ENCODE measurements at places on chromosomes 6 and 20. TPM values are rescaled to one million over a fixed set of nuclear protein-coding genes. Genes with fewer than 3 reads are reported as not detected.

- DNase-seq = no peak
These were observed 99.9 kb downstream of the RTN4IP1 start for GRCh38 chr6:106529438-106529837.

DNA sequence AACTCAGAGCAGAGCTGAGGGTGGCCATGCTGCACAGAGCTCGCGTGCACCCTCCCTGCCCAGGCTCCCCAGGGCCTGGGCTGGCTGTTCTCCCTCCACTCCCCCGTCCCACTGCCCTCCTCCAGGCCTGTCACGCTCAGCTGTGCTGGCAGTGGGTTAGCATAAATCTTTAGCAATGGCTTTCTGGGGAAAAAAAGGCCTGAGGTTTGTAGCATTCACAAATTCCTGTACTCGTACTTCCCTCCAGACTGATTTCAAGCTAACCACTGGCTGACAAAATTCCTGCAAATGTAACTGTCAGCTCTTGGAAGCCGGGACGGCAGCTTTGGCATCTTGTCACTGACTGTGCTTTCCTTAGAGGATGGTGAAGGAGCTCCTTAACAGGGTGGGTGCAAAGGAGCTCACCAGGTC lies 22.3 kb upstream of the SMOC2 start:
- no peak for DNase-seq

- DNase-seq = no peak
These were observed 109.3 kb upstream of the AFDN start for GRCh38 chr6:167717455-167717854.

DNA sequence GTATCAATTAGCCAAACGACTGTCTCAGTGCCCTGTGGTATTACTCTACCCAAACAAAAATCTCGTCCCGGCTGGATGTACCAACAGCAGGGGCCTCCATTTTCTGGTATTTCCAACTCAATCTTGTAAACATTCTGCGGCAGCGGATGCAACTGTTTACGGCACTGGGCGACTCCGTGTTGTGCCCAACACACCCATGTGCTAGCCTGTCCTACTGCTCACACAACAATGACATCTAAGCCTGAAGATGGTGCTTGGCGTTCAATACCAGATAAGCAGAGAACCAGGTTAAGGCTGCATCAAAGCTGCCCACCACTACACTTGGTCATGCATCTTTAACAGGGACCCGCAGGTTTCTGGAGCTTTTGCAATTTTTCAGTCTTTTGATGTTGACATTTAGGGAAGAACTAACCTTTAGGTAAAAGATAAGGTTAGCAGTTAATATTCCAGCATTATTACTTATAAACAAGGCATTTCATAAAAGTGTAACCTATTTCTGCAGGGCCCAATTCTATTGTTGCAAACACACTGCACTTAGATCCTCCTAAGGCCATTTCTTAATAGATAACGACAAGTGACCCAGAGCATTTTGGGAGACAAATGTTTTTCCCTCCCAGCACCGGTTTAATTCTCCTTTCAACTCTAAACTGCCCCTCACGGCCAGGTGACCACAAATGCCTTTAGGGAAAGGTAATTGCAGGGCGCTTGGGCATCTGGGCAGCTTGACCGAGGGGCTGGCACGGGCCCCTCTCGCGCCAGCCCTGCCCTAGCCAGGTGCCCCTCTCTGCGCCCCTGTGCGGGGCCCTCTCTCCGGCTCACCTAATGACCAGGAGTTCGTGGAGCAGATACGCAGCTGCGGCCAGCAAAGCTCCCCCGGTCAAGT lies 945 bp downstream of the FAXC start:
- no peak for DNase-seq

GRCh38 chr6:36757206-36757605 lies 59.6 kb downstream of the RAB44 start:
- no peak for DNase-seq

The GNMT gene
- total RNA-seq = not detected

The GRM1 gene
- total RNA-seq = 0.12 TPM

GRCh38 chr6:75941509-75941908 lies 131.0 kb downstream of the IMPG1 start:
- no peak for DNase-seq

- no peak for DNase-seq
These were observed 96.8 kb upstream of the ATXN1 start for GRCh38 chr6:16857969-16858592.

DNA sequence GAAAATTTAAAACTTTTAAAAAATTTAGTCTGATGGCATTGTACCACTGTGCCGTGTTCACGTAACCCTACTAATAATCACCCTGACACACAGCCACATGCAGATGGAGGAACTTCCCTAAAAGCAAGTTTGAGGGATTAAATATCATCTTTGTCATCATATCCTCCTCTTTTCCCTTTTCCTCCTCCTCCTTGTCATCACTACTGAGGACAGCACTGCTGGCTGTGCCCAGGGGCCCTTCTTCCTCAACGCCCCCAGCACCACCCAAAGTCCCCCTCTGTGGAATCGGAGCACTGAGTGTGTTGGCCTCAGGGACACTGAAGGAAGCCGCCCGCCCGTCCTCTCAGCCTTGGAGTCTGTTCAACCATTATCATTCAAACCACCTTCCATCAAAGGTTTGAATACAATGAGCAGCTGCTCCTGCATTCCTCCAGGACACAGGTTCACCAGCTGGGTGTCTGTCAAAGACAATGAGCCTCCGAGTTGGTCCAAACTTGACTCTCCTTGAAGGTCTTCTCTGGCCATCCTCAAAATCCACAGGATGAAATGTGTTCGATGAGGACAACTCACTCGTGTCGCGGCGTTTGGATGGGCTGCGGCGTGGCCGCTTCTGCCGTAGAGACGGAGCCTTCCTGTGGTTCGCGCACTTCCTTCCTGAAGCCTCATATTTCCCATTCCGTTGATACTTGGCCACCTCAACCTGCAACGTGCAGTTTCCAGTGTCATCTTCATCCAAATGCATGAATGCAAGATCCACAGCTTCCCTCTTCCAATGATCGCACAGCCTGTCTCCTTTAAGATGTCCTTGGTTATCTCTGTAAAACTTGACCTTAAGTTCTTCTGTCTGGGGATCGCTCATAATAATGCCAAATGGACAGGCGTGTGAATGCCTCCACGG lies 23.3 kb downstream of the NQO2 start:
- peak; percentile 35 for DNase-seq

GRCh38 chr20:51480507-51481270 lies 61.8 kb downstream of the NFATC2 start:
- no peak for DNase-seq

The NRN1 gene
- total RNA-seq = 32.8 TPM

The FHL5 gene
- total RNA-seq = not detected

DNA sequence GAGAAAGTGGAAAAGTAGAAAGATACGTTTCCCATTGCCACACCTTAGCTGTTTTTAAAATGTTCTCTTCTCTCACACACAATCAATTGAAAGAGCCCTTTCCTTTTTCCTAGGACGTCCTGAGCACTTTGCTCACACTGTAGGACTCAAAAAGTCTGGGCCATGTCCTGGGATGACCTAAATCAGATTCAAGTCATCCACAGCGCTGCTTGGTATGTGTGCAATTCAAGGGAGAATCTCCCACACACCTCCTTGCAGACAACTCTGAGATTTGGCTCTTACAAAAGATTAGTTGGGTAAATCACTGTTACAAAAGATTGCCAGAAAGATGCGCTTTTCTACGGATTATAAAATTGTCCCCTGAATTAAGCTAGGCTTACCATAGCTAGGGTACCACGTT lies 130.1 kb downstream of the RNASET2 start:
- no peak for DNase-seq

The BEND6 gene
- 24.6 TPM for total RNA-seq

GRCh38 chr6:159759645-159760044 lies 2.2 kb upstream of the ACAT2 start:
- no peak for DNase-seq

- DNase-seq = no peak
These were observed 22.2 kb downstream of the FKBP1A start for GRCh38 chr20:1370548-1371110.

DNA sequence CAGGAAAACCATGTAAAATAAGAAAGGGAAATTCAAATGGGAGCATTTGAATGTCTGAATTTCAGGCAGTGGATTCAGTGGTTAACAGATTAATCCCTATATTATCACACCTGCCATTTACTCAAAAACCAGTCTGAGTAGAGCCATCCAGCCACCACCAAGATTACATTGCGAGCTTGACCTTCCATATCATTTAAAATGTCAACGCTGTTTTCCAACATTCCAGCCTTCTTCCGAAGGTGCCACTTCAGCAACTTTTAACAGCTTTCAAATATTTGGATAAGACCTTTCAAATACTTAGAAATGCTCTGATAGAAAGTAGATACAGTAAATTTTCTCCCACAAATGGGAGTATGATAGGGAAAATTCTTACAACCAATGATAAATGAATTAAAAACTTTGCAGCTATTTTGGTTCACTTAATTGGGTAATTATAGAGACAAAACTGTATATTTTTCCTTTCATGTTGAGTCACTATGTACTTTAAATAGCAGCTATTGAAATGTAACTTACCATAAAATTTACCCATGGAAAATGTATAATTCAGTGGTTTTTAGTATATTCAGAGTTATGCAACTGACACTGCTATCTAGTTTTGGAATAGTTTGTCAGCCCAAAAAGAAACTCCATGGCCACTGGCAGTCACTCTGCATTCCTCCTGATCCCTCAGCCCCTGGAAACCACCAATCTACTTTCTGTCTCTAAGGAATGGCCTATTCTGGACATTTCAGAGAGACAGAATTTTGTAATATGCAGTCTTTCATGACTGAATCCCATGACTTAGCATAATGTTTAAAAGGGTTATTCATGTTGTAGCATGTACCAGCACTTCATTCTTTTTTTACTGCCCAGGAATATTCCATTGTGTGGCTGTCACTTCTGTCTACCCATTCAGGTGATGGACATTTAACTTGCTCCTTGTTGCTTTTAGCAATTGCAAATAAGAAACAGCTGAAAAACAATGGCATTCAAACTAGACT lies 21.5 kb downstream of the EZR start:
- peak; percentile 44 for DNase-seq

The HLA-DQB2 gene
- not detected for total RNA-seq

The ALDH5A1 gene
- 0.68 TPM for total RNA-seq

GRCh38 chr6:158279615-158280014 lies 32.6 kb upstream of the TULP4 start:
- no peak for DNase-seq

GRCh38 chr6:152404086-152404857 lies 232.9 kb downstream of the SYNE1 start:
- DNase-seq = no peak

DNA sequence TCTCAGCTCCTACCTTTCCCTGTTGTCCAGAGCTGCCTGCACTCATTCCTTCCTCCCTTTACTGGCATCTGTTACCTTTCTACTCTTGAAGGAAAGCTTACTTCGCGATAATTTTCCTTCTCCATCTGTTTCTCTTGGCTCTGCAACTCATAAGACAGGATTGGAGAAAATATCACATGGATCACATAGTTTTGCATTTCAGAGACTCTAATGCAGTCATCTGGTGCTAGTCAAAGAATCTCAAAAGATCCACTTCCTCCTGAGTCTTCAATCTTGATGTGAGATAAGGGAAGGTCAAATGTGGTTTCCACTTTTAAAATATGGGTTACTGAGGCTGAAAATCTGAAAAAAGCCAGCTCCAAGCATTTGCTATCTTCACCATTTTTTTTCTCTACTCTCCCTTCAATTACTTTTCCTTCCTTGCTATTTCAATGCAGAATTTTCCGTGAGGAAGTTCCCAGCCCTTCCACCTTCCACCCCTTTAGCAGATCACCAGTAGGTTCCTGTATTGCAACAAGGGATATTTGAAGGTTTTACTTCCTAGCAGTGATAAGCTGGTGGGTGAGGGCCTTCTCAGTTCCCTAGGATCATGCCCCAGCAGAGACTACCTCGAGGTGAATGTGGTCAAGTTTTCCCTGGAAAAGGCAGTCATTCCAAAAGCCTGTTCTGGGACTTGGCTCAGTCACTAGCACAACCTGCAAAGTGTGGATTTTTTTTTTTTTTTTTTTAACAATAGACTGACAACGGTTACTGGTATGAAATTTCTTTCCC lies 62.8 kb upstream of the LRRC1 start:
- peak; percentile 26 for DNase-seq

The VGLL2 gene
- total RNA-seq = not detected

DNA sequence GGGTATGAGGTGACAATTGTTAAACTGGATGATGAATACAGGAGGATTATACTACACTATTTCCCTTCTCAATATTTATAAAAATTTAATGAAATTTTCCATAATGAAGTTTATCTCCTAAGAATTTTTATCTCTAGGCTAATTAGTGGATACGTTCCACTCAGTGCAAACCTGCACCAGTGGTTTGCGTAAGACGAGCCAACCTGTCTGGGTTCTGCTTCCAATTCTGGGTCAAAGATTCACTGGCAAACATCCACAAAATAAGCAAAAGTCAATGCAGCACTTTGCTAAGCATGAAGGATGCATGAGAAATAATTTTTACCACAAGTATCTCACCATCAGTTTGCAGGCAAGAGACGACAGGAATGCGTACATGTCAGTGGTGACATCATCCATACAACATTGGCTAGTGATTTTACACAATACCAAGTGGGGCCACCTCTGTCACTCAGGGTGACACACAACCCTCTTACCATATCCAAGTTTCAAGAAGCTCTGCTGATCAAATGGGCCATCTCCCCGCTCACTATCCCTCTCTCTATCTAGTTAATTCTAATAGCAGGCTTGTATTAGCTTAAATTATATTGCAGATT lies 51.7 kb downstream of the FAM50B start:
- no peak for DNase-seq

DNA sequence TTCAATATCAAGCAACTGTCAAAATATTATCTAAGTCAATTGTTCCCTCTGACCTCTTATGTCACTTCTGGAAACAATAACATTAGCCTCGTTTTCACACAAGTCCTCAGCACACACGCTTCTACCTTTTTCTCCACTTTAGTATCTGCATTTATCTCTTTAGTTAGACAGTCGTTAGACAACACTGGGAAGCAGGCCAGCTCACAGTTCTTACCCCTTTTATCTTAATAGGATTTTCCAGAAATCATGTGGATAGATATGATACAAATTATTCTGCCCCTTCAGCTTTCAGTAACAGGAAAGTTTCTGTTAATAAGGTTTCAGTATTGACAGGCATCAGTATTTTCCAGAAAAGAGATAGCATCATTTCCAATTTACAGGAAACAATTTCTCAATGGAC lies 25.9 kb upstream of the HAO1 start:
- no peak for DNase-seq

The OR2J3 gene
- not detected for total RNA-seq

- DNase-seq = peak; percentile 95
These were observed 126.0 kb upstream of the SLC2A12 start for GRCh38 chr6:134178161-134179044.

- peak; percentile 75 for DNase-seq
These were observed 43.4 kb downstream of the DLGAP4 start for GRCh38 chr20:36349384-36350170.

- no peak for DNase-seq
These were observed 50.9 kb downstream of the RPRD1B start for GRCh38 chr20:38084425-38084951.

The TRAPPC3L gene
- total RNA-seq = not detected

The C6orf163 gene
- 0.29 TPM for total RNA-seq

Measured in RPMI7951 (cell line).